ENCODE measurements at places on chromosomes 7 and 10.

GRCh38 chr10:18268005-18268404 lies 127.8 kb downstream of the CACNB2 start:
- DNase-seq, result no peak

- peak; percentile 91 for DNase-seq
Measured at GRCh38 chr7:13839063-13839462, 150.4 kb downstream of the ETV1 start.

DNA sequence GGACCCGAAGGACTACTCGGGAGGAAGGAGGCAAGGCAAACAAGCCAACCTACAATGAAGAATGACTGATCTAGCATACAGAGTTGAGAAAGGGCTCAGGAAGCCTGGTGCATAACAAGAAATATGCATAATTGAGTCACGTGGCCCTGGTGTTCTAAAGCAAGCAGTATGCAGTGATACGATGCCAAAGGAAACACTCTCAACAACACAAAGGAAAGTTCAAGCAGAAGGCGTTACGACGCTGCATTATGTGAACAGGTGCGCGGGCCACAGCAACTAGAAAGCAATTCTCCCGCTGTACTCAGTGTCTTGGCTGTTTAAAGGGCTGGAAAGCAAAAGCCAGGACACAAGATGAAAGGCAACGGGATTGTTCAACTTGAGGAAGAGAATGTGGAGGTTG lies 100.8 kb downstream of the PRTFDC1 start:
- peak; percentile 87 for DNase-seq

DNA sequence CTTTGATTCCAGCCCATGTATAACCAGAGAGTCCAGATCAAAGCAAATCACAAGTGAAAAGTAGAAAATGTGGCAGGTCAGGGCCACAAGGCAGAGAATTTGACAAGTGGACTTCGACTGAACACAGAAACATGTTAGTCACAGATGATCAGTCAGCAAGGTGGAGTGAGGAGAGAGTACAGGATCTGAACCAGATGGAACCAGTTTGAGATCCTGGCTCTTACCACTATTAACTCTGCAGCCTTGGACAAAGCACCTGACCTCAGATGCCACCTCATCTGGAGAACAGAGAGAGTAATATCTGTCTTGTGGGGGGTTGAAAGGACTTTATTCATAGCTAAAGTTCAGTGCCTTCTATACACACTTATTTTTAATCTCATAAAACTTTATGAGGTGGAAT lies 4.4 kb downstream of the MRLN start:
- DNase-seq, result no peak

DNA sequence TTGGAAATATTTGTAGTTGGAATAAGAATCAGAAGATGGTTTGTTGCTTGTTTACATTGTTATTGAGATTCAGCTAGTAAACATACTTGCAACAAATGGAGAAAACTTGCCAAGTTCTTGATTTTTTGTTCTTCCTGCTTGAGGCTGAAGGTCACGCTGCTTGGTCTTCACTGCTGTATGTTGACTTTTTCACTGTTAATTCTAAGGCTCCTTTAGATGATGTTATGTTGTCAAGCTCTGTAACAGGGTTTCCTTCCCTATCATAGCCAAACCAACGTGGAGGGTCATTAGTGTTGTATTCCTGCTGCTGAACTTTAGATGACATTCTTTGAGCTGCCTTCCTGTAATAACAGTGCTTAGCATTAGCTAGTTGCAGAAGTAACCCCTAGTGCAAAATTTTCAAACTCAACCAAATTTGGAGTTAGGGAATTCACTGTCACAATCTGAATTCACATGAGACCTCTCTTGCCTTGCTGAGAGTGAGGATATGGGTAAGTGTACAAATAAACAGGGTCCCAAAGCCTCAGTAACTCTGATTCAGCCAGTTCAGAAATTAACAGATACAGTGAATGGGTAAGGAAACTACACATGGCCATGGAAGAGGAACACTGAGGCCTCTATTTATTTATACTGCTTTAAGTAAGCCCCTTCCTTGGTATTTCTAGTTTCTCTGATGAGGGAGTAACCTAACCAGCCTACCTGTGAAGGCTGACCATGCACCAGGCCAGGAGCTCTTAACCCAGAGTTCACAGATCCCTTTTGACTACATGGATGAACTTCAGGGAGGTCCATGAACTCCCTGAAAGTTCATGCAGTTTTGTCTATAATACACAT lies 64.6 kb downstream of the FAM185A start:
- DNase-seq, result no peak

DNA sequence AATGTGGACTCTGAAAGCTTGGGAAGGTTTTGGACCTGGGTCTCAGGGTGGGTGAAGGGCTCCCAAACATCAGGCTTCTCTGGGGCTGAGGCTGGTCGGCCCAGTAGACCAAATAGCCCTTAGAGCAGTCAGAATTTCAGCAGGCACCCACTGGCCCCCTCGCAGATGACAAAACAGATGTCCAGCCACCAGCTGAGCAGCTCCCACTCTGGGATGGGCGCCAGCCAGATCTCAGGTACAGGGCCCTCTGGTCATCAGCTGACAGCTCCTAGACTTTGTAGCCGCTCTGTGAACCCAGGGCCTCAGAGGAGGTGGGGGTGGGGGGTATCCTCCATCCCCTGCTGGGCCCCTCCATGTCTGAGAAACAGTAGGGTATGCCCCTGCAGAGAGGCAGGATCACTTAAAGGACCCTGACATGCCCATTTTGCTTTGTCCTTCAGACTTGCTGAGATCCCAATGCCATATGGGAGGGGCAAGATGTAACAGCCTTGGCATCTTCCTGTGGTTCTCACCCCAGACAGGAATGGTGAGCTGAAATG lies 26.5 kb downstream of the HSPA12A start:
- DNase-seq, result no peak

DNA sequence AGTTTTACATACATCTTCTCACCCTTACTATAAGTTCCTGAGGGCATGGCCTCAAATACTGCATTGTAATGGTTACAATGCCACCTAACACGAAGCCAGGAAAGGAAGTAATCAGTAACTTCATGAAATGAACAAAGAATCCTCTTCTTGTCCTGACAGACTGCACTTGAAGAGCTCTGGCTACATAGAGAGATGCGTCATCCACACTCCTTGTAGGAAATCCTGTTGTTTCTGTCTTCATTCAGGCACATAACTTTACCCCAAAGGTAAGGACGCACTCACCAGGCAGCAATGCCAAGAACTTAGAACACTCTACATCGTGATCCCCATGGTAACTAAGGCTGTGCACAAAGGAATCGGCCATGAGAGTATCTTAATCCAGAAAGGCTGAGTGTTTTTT lies 80.3 kb upstream of the ARID5B start:
- DNase-seq, result no peak

All from SHP77 treated with DMSO at 0.1 percent for 48 hours (cell line).